ENCODE measurements at places on chromosomes 7 and 10.

DNA sequence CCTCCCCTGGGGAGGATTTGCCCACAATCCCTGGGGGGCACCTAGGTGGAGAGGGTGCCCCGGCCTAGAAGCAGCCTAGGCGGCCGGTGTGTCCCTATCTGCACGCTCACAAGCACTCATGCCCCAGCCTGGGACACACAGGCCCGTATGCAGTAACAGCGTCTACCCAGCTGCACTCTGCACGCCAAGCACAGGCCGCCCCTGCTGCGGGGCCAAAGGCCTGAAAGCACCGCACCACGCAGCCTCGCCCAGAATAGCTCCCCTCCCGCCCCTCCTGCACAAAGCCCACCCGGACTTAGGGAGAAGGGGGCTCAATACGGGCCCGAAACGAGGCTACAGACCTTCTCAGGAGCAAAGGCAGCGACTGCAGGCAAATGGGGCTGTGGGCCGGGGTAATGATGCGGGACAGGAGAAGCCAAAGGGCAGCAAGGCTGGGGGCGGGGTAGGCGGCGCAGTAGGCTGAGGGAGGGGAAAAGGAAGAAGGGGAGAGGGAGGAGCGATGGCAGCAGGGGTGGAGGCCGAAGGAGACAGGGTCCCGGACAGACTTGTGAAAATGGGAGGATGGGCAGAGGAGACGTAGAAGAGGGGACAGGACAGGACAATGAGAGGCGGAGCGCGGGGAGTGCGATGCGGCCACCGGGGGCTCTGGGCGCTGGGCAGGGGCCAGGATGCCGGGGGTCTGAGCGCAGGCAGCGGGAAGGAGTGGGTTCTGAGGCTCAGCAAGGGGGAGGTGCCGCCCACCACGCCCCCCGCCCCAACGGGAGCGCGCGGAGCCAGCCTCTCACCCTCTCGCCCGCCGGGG lies 544 bp downstream of the GPRIN2 start:
- DNase-seq: no peak

GRCh38 chr7:47743965-47744591 lies 162.2 kb upstream of the TNS3 start:
- no peak for DNase-seq

GRCh38 chr10:110502851-110503301 lies 5.2 kb downstream of the DUSP5 start:
- DNase-seq: peak; percentile 48

DNA sequence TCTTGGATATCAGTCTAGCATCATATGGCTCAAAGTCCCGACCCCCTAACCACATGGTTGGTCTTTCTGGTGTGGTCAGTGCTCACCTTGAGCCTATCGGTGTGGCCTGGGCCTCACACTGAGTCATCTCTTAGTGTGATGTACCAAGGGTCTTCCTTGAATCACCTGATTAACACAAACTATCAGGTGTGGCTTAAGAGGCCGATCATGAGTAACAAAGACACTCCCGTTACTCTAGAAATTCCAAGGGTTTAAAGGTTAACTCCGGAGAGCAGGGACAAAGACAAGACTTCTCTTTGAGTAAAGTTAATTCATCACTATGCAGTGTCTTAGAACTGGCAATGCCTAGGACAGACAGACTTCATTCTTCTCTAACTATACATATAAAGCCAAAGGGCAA lies 52.3 kb upstream of the ARMC3 start:
- no peak for DNase-seq

- DNase-seq: no peak
Observed at GRCh38 chr7:143225047-143225446, 3.2 kb downstream of the TAS2R40 start.

DNA sequence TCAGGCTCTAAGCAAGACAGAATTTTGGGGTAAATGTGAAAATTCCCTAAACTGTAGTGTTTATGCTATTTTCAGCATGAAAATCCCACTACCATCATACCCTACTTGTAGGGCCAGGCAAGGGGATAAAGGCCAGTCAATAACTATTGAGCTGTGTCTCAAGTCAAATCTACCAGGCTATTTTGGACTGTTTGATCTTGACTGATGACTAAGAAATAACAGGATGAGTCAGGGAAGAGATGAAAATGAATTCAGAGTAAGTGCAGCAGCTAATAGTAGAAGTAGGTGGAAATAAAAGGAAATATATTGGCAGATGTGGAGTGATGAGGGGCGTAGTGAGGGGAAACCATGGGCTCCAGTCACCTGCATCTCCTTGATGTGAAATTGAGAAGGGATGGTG lies 225.8 kb upstream of the PHYHIPL start:
- no peak for DNase-seq
